ENCODE measurements at places on chromosomes 2 and 18.

DNA sequence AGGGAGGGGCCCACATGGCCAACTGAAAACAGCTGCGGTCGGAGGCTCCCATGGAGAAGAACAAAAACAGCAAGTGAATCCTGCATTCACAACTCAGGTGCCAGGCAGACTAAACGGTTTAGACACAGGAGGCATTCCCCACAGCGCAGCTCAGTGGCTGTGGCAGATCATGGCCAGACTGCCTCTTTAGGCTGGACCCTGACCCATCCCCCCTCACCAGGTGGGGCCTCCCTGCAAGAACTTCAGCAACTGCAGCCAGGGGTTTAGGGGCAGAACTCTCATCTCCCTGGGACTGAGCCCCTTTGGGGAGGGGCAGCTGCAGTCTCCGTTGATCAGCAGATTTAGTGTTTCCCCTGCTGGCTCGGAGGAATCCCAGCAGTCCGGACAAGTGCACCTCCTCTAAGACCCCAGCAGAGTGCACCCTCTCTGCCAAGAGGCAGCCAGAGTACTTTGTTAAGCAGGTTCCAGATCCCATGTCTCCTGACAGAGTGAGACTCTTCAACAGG is 346.7 kb downstream of the SS18 start:
- DNase-seq, result no peak

DNA sequence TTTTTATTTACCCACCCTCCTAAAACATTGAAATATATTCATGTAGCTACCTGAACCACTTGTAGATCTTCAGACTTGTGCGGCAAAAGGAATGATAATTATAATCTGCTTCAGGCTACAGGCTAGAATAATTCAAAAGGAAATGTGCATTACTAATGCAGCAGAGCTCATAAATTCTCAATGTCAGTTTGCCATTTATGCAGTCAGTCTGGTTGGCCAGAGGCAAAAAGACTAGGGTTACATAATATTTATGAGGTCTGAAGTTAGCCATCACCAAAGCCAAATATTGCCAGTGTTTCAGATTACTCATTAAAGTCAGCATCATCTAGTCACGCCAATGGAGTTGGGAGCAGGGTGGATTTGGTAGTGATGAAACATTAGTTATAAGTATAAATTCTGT is 38.9 kb downstream of the METAP1D start:
- no peak for DNase-seq

GRCh38 chr2:46013726-46014125 is 283.5 kb upstream of the EPAS1 start:
- DNase-seq, result no peak

DNA sequence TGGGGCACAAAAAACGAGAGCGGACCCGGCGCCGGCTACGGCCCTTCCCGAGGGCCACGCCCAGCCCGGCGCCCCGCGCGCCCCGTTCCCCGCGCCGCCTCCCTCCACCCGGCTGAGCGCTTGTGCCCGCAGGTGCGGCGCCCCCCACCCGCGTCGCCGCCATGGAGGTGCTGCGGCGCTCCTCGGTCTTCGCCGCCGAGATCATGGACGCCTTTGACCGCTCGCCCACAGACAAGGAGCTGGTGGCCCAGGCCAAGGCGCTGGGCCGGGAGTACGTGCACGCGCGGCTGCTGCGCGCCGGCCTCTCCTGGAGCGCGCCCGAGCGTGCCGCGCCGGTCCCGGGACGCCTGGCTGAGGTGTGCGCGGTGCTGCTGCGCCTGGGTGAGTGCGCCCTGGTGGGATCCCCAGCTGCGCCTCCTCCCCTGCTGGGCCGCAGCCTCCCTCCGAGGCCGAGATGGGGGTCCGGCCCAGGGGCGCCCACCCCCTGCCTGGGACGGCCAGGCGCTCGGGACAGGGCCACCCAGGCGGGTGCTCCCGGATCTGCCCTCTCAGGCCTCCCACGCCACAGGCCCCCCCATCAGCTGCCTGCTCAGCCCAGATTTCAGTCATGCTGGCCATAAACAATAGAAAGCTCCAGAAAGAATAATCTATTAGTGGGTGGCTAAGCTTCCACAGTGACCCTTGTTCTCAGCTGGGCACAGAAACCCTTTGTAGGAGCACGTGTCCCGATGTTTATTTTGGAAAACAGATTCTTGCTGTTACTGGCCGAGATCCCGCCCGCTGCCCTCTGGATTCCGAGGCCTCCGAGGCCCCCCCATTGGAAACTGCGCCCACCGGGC is 997 bp downstream of the BOK start:
- DNase-seq, result peak; percentile 27

Data from prostate gland (tissue), 2 donors.